ENCODE measurements at places on chromosomes 5 and 9.
A peak's percentile ranks its signal among the peaks of the same experiment; 100 is the strongest.

- peak; percentile 48 for DNase-seq
Measured at GRCh38 chr9:99411068-99411467, 189.0 kb downstream of the SEC61B start.

- DNase-seq, result no peak
Measured at GRCh38 chr5:62284946-62285891, 20.8 kb upstream of the KIF2A start.

DNA sequence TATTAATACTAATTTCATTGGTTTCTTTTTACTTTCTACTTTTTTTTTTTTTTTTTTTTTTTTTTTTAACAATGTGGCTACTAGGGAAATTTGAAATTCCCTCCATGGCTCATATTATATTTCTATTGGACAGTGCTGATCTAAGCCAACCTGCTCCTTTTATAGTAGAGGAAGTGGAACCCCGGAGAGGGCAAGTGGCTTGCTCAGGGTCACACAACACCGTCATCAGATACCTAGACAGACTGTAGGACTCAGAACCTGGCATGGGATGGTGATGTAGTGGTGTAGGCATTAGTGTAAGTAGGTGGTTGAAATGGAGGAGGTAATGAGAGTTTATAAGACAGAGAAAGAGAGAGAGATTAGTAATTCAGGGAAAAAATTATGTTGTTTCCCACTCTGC, 10.8 kb downstream of the ZNF618 start:
- no peak for DNase-seq

DNA sequence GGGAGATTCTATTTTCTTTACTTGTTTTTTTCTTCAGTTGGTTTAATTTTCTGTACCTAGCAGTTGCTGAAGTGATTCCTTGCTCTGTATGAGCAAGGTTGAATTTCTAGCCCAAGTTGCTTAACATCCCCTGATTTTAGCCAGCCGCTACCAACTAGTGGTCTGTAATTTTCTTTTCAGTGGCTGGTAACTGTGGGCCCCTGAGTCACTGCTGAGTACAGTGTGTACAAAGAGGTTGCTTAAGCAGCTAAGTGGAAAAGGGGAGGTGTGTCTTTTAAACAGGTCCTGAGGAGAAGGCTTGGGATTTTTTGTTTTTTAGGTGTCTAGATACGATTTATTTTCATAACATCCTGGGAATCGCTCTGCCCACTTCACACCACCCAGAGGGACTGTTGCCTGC, 254.7 kb downstream of the NR3C1 start:
- DNase-seq, result peak; percentile 23

- DNase-seq, result no peak
Measured at GRCh38 chr9:1044643-1045042, 5.5 kb upstream of the DMRT2 start.

- peak; percentile 63 for DNase-seq
Measured at GRCh38 chr9:4497855-4498254, 7.6 kb downstream of the SLC1A1 start.

- DNase-seq, result no peak
Measured at GRCh38 chr5:140296289-140296688, 6.6 kb downstream of the PFDN1 start.

- DNase-seq, result no peak
Measured at GRCh38 chr5:88675168-88675707, 207.7 kb downstream of the MEF2C start.

GRCh38 chr5:933251-933861, 40.7 kb downstream of the TRIP13 start:
- no peak for DNase-seq

DNA sequence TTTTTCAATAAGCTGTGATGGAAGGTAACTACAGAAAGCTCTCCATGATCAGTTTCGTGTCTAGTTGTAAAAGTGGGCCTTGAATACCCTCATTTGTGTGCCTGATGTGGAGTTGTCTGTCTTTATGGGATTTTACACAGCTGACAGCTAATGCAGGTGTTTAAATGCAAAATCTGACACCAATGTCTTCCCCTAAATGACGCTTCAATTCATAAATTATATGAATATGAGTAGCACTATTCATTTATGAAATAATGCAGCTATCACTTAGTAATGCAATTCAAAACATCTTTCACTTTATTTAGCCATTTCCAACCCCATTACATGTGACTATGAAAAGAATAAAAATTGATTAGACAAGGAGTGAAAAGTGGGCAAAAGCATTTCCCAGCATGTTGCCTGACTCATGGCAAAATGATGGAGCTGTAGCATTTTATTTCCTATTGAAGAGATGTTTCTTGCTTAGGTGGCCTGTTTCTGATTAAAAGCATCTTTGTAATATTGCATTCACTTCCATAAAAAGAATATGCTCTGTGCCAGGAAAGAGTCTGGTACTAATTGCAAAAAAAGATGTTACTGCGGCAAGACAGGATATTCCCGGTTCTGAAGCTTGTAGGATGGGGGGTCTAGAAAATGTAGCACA, 116.7 kb upstream of the HAPLN1 start:
- DNase-seq, result no peak

- no peak for DNase-seq
Measured at GRCh38 chr5:147690595-147690994, 91.9 kb downstream of the JAKMIP2 start.

DNA sequence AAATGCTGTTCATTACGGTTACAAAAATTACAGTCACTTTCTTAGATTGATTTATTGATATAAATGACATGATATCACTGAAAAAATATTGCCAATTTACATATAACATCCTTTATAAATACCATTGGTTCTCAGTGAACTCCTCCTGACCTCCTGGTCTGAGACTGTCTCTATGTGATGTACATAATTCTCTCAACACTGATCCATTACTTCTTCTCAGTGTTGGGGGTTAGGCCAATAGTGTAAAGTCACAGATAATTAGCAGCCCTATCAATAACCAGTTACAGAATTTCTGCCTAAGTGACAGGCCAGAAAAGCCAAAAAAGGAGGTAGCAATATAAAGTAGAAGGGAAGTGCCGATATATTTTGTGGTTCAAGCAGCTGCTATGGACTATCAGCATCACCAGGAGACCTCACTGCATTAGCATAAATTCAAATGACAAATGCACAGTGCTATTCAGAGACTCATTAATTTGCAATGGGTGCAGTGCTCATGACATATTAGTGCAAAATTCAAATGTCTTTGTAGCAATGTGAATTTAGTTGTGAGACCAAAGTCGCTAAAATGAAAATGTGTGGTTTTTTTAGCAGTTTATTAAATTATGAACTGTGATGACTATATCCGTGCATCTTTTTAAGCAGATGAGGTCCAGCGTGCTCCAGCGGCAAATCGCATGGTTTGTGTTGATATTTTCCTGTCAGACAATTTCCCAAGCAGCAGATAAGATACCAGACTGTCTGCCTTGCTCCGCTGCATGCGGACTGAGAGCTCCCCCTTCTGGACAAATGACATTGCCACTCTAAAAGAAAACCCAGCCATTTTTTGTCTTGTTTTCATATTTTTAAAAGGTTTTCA, 144.6 kb downstream of the CETN3 start:
- peak; percentile 57 for DNase-seq

GRCh38 chr9:134559013-134559412, 82.6 kb upstream of the COL5A1 start:
- no peak for DNase-seq
